ENCODE measurements at places on chromosomes 7 and 10. TPM values are rescaled to one million over a fixed set of nuclear protein-coding genes. Genes with fewer than 3 reads are reported as not detected.

Gene TCAF2
- 7.1 TPM for total RNA-seq

Gene UTF1
- total RNA-seq, result not detected

Gene NSMCE4A
- total RNA-seq, result 53.4 TPM

Gene LRRN3
- total RNA-seq, result not detected

Gene TBX20
- 5.9 TPM for total RNA-seq

Gene ZNF107
- total RNA-seq, result 1.7 TPM

Gene LZTS2
- total RNA-seq, result 56.0 TPM

Gene FAM241B
- not detected for total RNA-seq

Gene ERV3-1
- total RNA-seq, result 11.3 TPM

Gene LIPM
- not detected for total RNA-seq

Gene LEP
- not detected for total RNA-seq

Gene TRPV5
- total RNA-seq, result not detected

Gene TAS2R4
- 0.85 TPM for total RNA-seq

Gene BMPER
- total RNA-seq, result 0.46 TPM

Gene UFSP1
- total RNA-seq, result 2.6 TPM

Gene ITPRID1
- total RNA-seq, result not detected
